Colonic mucosa (tissue), 4 donors: ENCODE measurements at places on chromosomes 1 and 21. TPM values are rescaled to one million over a fixed set of nuclear protein-coding genes. Genes with fewer than 3 reads are reported as not detected.

Gene ARMH1
- 1.3 TPM for total RNA-seq

Gene SLAMF7
- total RNA-seq: 7.0 TPM

Gene LCE3E
- total RNA-seq: not detected

Gene NUP210L
- total RNA-seq: 0.11 TPM

Gene APCS
- total RNA-seq: 0.84 TPM

Gene SH2D1B
- total RNA-seq: 0.27 TPM

DNA sequence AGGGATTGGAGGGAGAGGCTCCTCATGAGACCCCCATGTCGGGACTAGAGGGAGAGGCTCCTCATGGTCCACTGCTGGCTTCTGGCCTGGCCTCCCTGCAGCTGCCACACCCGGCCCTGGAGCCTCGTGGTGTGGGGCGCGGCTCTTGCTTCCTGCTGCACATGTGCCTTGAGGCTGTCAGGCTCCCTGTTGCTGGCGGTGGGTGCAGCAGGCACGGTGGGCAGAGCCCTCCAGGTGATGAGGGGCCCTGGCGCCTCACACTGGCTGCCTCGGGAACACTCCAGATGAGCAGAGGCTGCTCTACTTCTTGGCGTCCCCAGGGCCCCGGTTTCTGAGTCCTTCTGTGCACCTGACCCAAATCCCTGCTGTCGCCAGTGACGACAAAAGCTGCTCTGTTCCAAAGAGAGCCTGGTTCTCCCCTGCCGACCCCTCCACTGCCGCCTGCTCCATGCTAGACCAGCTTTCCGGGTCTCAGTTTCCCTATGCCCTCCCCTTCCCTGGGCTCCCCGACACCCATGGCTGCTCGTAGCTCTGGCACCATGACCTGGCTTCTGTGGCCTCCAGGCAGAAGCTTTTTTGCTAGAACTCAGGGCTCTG, 9.7 kb upstream of the ATAD3B start:
- no peak for DNase-seq

- DNase-seq: no peak
Observed at GRCh38 chr1:61910035-61910434, 167.8 kb downstream of the PATJ start.

GRCh38 chr1:243213045-243213787, 41.9 kb downstream of the CEP170 start:
- no peak for DNase-seq

- no peak for DNase-seq
Observed at GRCh38 chr1:84376000-84376910, 22.0 kb upstream of the DNASE2B start.

DNA sequence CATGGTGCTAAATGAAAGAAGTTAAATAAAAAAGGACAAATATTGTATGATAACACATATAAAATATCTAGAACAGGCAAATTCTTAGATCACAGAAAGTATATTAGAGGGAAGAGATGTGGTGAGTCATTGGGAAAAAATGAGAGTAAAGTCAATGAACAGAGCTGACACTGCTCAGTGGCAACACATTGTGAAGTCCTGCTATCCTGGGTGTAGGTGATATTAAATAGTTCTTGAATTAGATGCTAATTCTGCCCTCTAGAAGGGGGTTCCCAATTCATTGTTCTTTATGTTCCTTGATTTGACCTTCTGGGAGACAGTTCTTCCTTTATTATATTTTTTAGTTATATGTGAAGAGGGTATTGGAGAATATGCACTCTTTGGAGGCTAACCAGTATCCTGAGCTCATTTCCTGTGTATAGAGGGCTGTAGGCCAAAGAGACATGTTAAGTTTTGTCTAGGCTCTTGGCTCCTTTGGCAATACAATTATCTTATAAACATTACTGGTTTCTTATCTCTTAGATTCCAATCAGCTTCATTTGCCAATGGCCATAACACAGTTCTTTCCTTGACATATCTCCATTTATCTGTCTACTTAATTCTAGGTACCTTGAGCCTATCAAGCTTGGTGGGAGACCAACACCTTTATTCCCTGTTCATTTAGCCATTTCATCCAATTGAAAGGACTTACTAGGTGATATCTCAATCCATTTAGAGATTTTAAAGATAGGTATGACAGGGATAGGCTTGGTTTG, 6.6 kb upstream of the SLC35A3 start:
- no peak for DNase-seq

DNA sequence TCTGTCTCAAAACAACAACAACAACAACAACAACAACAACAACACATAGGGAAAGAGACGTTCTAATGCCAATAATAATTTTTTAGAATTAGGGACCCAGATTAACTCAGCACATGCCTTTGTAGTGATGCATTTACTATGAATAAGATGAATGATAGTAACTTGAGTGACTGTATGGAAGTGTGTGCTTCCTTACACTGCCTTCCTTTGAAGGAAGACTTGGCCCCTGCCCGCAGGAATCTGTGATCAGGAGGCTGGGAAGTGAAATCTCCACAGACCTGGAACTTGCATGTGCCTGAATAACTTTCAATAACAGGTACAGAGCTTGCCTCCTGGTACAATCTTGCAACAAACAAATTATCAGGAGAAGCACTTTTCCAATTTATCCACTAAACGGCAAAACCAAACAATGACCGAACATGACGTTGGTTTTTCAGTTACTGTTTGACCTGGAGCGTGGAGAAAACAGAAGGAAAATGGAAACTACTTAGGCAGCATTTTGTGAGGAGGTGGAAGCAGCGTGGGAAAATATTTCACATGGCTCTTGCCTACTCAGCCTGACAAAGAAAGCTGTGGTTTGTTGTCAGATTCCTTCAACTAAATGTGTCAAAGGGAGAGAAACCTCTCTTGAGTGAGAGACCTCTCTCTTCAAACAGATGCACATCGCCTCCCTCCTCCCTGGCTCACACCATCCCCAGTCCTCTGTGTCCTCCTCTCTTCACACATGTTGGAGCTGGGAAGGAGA, 10.1 kb upstream of the ABCA4 start:
- DNase-seq: no peak

GRCh38 chr1:77143529-77144121, 75.6 kb downstream of the PIGK start:
- DNase-seq: no peak

DNA sequence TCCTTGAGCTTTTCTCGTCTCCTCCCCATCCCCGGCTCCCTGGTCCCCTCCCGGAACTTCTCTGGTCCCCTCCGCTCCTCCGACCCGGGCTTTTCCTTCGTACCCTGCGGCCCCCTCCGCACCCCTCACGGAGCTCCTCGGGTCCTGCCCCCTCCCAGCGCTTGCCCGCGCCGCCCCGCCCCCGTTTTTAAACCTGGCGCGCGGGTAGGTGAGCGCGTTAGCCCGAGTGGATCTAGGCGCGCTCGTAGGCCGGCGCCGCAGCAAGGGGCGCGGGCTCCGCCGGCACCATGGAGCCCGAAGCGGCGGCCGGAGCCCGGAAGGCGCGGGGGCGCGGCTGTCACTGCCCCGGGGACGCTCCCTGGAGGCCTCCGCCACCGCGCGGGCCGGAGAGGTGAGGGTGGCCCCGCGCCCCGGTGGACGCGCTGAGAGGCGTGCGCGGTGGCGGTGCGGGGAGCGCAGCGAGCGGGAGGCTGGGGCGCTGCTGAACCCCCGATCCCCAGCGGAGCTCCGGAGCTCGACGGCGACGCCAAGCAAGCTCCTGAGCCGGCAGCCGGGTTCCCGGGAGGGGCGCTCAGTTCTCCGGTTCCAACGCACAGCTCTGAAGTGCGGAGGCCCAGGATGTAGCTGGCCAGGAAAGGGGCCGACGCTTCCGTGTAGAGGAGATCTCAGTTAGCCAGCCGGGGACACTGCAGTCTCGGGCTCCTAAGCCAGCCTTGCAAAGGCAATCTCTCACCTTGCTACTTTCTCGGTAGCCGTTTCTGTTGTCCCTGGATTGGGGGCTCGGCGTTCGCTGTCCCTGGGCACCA, at the start of gene RIPPLY3:
Gene RIPPLY3 (plus strand): TSS at position 217 of the 806 bp plus-strand sequence. CDS start 71 bp downstream, at position 288.
- DNase-seq: no peak

GRCh38 chr1:7686301-7686850, 84.7 kb upstream of the VAMP3 start:
- DNase-seq: no peak

DNA sequence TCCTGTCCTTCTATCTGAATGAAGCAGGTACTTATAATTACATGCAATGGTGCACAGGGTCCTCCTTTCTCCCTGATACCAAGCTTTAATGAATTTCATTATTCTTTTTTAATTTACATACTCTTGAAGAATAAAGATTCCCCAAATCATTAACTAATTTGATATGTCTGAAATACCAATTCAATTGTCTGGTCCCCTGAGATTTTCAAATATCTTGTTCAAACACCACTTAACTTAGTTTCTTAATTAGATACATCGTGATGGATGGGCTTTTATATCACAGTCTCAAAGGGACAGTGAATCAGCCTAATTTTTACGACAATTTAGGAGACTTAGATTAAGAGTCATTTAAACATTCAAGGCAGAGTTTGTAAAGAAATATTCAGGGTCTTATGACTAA, 1054.6 kb downstream of the PLA2G4A start:
- no peak for DNase-seq

DNA sequence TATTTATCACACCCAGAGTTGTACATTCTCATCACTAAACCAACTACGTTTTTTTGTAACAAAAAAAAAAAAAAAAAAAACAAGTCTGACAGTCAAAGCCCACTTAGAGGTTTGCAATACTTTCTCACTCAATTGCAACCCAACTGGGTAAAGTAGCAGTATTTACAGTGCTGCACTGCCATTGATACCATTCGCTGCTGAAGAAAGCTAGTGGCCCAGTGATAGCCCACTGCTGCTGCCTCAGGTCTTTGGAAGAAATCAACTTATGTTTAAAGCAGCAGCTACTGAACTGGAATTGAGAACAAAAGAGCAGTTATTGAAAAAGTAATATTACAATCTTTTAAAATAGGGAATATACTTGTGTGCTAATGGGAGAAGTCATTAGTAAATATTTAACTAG, 2.7 kb downstream of the HNRNPU start:
- no peak for DNase-seq

DNA sequence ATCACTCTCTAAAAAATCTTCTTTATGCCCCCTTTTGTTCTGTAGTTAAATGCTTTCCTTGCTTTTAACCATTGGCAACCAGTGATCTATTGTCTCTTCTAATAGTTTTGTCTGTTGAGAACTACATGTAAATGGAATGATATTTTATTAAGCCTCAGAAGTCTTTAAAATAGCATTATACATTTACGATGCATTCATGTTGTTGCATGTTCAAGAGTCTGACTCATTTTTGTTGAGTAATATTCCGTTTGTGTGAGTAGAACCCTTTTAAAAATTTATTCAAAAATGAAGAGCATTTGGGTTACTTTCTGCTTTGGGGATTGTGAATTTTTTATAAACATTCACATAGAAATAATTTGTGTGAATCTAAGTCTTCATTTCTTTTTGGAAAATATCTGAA, 1352.9 kb downstream of the NCAM2 start:
- no peak for DNase-seq

DNA sequence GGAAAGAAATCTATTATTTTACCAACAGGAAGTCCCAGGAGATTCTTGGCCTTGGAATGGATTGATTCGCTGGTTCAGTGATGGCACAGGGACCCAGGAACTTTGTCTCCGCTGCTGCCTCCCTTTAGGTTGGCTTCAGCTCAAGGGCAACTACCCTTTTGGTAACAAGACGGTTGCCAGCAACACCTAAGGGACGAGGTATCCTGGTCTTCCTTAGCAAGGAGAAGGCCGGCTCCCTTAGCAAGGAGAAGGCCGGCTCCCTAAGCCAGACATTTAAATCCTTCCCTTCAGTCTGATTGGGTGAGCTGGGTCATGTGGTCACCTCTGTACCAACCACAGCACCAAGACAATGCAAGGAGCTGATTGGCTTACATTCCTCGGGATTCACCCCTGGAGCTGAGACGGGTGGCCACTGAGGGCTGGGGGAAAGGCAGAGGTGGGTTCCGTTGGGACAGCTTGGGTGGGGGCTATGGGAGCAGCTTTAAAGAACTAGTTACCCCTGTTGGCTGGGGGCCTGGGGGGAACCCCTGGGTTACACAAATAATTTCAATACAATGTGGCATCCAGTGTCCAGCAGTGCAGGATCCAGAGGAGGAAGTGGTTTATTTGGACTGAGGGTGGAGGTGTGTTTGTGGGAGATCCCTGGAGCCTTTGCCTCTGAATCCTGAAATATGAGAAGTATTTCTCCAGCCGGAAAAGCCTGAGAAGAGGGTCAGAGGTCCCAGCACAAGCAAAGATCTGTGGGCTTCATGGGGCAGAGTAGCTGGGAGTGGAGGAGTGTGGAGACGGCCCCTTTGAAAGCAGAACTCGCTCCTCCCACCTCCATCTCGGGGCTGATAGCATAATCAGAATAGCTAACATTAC, 20.7 kb upstream of the CLIC4 start:
- DNase-seq: no peak

GRCh38 chr1:180280617-180281016, 50.6 kb downstream of the LHX4 start:
- no peak for DNase-seq

DNA sequence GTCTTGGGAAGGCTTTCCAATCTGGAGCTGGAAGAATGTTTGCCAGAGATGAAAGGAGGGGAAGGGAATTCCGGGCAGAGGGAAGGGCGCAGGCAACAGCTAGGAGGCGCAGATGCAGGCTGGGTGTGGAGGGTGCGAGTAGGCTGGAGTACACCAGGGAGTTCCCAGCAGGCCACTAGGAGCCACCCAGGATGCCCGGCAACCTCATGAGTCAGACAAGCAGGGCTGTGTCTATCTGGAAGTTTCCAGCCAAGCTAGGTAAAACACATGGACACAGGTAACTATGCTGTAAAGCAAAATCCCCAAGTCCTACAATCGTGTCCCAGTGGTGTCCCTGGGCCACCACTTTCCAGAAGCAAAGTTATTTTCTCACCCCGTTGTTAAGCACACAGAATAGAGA, 990 bp upstream of the NBL1 start:
- DNase-seq: peak; percentile 92

GRCh38 chr1:153552335-153552734, 3.3 kb upstream of the S100A3 start:
- DNase-seq: no peak

- DNase-seq: no peak
Observed at GRCh38 chr1:207750631-207751305, 1.1 kb upstream of the CD46 start.

GRCh38 chr1:210340311-210340710, 11.6 kb downstream of the HHAT start:
- DNase-seq: no peak
